ENCODE measurements at places on chromosomes 4 and X.

DNA sequence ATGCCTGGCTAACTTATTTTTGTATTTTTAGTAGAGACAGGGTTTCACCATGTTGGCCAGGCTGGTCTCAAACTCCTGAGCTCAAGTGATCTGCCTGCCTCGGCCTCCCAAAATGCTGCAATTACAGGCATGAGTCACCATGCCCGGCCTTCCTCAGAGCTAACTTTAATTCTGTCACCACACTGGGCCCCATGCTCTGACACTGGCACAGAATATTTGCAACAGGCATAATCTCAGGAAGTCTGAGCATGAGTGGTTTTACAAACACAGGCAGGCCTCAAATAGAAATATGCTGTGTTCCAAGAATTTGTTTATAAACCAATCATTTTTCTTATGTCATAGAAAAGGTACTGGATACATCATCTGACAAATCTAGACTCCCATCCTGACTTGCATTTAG lies 32.7 kb upstream of the FAM9C start:
- no peak for DNase-seq

- DNase-seq = no peak
These were observed 116.6 kb downstream of the IRF2 start for GRCh38 chr4:184357772-184358171.

DNA sequence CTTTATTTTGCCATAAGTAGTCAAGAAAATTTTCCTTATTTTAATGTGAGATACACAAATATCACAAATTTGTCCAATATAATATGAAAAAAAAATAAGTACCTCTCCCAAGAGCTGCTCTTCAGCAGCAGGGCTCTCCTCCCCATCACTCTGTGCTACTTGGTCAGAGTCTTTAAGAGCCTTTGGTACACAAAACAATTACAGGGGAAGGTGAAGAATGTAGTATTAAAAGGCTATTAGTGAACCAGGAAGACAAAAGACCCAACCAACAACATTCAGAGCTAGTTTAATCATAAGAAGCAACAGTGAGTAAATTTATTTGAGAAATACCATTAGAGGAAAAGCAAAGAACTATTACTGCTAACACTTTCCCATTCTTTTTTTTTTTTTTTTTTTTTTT lies 29.4 kb downstream of the SEC31A start:
- DNase-seq = no peak

DNA sequence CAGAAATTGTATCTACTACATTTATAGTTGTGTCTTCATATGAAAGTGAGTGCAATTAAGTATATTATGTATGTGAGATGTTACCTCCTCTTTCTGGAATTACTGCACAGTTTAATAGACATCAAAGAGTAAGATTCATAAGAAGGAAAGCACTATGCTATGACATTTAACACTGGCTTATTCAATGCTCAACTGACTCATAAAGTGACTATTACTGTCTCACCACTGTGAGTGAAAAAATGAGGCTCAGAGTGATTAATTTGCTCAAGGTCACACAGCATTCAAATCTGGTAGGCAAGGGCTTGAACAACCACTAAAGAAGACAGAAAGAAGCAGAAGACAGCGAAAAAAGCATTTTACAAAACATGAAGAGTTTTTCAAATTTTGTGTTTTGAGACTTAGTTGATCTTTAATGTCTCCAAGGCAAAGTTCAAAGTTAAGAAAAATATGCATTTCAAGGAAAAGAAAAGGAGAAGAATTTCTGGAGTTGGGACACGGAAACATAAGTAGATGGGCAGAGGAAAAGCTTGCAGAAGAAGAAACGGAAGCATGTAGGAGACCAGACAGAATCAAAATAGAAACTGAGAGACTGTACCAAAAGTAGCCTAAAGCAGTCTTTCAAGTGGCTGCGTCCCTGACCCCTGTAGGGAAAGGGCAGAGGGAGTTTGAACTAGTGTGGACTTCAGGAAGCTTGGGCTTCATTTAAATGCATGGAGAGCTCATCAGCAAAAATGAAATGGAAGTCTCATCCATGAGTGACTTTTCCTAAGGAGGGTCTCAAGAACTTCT lies 66.3 kb downstream of the KCNIP4 start:
- DNase-seq = no peak

DNA sequence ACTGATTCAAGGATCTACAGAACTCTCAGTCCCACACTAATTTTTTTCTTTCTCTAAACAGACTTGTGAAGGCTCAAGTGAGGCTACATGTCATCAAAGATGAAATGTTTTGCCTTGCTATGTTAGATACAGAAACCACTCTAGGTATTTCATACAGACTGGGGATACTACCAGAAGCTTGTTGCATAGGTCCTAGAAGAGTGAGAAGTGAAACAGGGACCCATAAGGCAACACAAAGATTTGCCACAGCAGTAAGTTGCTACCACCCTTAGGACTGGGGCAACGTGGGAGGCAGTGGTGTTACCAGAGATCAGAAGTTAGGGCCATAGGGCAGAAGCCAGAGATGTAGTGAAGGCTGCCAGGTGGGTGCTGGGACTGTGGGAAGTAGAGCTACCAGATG lies 50.7 kb upstream of the MID1IP1 start:
- DNase-seq = no peak

Measured in CD8-positive, alpha-beta memory T cell (primary cell).